ENCODE measurements at places on chromosomes 2 and 18.

GRCh38 chr18:28541276-28541930, 364.5 kb upstream of the CDH2 start:
- DNase-seq: no peak

DNA sequence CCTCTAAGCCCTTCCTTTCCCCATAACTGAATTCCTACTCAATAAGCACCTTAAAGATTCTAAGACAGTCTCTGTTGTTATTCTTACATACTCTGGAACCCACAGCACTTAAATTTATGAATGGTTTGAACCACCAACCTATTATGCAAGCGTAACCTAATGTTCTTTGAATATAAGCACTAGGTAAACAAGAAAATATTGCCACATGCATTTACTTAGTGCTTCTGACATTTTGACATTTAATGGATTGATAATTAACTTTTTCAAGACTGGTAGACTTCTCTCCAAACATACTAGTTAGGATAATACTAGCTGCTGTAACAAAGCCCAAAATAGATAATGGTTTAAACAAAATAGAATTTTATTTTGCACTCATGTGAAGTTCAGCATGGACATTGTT, 164.8 kb downstream of the ARHGAP15 start:
- DNase-seq: no peak

DNA sequence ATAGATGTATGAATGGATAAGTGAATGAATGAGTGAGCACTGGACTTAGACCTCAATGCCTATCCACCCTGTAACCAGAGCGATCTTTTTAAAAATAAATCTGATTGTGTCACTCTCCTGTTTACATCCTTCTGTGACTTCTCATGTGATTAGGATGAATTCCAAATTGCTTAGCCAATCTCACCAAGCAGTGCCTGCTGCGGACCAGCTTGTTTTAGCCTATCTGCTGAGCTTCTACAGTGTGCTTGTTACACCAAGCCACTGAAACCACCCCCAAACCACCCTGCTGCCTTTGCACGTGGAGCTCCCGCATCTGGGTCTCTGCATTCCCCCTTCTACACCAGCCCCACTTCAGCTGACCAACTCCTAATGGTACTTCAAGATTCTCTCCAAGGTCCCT, 265.4 kb downstream of the EN1 start:
- DNase-seq: no peak

GRCh38 chr18:45774065-45774521, 50.1 kb downstream of the SLC14A1 start:
- DNase-seq: no peak

DNA sequence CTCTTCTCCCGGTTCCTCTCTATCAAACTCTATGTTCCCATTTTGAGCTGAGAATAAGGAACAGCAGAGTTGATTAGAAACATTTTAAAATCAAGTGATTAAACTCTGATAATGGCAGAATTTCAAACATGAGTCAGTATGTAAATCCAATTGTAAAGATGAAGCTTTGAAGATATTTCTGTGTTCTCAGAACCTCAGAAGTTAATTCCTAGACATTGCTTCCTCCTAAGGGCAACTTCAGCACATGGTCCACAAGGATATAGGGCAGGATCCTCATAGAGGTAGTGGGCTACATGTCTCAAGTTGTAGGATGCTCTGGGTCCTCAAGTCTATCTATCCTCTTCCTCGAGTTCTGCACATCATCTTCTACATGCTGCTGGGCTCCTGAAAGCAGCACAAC, 46.3 kb downstream of the QPCT start:
- DNase-seq: no peak

- DNase-seq: no peak
Measured at GRCh38 chr2:236121546-236121945, 46.6 kb downstream of the GBX2 start.

DNA sequence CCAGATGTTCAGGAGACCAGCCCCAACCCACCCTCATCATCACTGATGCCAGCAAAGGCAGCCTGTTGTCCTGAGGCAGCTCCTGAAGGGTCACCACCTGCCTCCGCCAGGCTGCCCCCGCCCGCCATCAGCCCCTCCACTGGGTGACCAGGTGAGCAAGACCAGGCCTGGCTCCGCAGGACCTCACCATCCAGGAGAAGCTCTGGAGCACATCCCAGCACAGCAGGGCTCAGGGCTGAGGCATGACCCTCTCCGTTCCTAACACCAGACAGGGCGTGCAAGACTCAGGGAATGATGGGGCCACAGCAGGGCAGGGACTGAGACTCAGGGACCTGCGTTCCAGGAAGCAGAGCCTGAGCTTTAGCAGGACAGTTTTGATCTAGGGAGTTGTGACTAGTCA, 218.8 kb upstream of the RAB6C start:
- DNase-seq: no peak

GRCh38 chr18:74351354-74351753, 35.7 kb downstream of the C18orf63 start:
- no peak for DNase-seq

GRCh38 chr2:100365434-100365833, 43.1 kb upstream of the LONRF2 start:
- DNase-seq: no peak

DNA sequence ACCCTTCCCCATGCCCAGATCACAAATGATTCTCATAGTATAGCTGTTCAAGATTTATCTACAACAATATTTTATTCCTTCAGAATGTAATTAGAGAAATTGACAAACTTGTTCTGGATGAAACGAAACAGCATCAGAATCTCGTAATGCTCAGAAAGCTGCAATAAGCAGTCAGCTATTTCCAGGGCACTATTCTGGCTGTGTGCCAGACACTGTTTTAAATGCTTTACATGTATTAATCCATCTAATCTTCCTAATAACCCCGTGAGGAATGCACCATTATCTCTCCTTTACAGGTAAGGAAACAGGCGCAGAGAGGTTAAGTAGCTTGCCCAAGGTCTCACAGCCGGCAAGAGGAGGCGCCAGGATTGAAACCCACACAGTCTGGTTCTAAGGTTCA, 10.1 kb upstream of the LYPD6B start:
- no peak for DNase-seq

DNA sequence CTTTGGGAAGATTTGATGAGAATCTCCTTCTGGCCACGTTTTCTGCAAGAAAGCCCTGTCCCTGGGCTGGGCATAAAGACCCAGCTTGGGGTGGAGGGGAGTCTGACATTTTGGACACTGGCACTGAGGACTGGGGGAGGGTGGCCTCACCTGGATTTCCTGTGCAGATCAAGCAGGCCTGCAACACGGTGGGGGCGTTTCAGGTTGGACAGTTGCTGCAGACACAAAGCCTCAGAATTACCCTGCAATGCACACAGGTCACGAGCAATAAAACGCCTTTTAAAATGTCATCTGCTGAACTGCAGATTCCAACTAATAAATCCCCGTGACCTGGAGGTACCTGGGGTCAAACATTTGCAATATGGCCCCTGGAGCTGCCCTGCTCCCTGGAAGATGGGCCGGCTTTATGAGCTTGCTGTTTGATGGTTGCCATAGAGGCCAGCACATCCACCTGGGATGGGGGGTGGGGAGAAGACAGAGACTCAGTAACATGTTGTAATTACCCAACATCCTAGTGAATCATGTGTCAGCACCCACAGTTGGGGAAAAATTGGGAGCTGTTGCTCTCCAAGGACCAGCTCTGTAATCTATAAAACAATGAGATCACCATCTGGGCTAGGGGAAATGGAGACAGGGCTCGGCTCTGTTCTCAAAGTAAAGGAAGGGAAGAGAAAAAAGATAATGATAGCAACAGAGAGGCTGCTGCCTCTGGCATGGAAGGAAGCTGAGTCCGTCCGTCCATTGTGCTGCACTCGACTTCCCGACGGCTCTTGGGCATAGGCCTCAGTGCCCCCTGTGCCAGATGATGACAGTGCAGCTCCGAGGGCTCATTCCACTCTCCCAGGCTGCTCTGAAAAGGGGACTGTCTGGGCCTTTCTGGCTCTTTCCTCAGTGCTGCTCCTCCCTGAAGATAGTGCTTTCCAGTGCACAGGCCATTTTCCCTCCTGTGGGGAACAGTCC, 340.3 kb downstream of the CYRIA start:
- DNase-seq: no peak

GRCh38 chr18:63564021-63564420, 21.9 kb downstream of the SERPINB12 start:
- DNase-seq: no peak

DNA sequence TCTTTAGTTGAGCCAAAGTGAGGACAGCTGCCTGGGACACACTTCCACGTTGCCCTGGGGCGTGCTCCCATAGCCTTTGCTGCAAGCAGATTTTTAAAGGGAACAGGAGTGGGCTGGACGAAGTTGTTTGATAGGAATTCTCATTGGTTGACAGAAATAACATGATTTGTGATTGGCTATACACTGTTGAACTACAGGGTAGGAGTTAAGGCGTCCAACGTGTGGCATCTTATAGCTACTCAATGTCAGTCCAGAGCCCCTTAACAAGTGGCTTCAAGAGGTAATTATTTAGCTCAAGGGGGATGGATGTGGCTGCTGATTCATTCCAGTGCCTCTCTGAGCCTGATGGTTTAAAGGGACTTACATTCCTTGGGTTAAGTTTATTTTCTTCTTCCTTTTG, 65.5 kb downstream of the ACAA2 start:
- no peak for DNase-seq

DNA sequence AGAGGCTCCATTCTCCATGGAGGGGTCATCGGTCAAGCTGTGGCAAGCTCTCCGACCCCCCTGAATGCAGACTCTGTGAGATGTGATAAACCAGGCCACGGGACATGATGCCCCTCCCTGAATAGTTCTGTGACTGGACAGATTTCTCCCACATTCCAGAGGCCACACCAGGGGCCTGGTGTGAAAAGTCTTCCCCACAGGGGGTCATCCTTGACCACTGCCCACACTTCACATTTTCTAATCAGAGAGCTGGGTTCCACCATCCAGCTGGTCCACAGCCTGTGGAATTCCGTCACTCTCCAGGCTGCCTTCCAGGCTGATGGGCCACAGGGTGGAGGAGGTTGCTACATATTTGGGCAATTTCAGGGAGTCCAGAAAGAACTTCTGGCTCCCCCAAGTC, 51.3 kb upstream of the CYRIA start:
- no peak for DNase-seq

DNA sequence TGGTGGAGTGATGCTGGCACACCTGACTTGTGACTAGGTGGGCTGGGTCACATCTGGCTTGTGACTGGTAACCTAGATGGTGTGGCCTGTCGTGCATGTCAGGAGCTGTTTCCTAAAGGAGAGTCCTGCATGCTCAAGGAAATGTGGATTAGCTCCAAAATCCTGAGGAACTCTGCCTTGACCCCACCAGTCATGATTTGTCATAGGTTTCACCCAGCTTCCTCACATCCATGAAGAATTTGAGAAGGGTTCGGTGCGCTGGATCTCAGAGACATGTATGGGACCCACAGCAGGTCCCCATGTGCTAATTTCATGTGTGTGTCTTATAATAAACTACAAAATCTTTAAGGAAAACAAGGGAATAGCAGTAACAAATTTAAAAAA, 107.2 kb downstream of the COL6A3 start:
- no peak for DNase-seq

DNA sequence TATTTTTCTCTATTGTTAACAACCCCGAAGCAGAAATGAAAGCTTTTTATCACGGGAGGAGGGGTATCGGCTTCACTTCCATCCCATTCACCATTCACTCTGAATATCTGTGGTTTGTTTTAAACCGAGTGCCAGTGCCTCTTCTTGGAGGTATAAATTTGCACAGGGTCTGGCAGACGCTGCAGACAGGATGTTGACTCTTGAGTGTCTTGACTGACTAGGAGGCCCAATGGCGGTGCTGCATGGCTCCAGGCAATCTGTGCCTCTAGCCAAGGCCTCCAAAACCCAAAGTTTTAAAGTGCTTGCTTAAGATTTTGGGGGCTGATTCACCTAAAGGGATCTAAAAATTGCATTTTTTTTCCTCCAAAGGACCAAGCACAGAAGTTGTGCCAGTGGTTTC, 183.8 kb downstream of the LTBP1 start:
- no peak for DNase-seq

DNA sequence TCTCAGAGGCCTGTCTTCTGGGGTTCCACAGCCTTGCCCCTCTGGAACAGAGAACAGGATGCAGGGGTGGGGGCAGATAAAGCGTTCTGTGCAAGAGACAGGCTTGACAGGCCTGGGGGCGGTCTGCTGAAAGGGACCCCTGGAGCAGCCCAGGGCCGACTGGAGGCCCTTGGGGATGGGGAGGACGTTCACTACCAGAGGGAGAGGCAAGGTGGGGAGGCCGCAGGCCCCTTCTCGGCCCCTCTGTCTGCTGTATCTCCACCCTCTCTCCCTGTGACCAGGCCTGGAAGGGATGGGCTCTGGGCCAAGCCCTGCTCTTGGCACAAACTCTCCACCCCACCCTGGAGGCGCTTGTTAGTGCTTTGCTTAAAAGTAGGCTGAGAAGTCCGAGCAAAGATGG, 27.3 kb upstream of the INHBB start:
- DNase-seq: no peak

DNA sequence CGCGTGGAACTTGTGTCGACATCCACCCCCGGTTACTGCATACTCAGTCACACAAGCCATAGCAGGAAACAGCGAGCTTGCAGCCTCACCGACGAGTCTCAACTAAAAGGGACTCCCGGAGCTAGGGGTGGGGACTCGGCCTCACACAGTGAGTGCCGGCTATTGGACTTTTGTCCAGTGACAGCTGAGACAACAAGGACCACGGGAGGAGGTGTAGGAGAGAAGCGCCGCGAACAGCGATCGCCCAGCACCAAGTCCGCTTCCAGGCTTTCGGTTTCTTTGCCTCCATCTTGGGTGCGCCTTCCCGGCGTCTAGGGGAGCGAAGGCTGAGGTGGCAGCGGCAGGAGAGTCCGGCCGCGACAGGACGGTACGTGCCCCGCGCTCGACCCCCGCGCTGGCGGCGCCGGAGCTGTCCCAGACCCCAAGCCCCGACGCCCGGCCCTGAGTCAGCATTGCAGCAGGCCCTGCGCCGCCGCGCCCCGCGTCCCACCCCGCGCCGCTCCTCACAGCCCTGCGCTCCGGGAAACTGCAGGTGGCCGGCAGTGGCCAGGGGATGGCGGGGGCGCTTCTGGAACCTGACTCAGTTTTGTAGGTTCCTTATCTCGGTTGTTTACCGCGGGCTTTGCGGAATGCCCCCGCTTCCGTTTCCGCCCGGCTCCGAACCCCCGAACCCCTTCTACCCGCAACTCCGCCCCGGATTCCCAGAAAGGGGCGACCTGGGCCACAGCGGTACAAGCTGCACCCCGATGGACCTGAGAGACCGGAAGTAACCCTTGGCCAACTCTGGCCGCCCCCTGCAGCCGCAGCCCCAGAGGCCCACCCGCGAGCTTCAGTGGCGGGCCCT, at the start of gene CFLAR:
Gene CFLAR, plus strand, starts transcription at position 50 of the 844 bp plus-strand sequence. CDS start 13,702 bp downstream, outside the sequence.
- DNase-seq: peak; percentile 62

GRCh38 chr2:38692636-38693318, 26.9 kb downstream of the GALM start:
- DNase-seq: no peak

DNA sequence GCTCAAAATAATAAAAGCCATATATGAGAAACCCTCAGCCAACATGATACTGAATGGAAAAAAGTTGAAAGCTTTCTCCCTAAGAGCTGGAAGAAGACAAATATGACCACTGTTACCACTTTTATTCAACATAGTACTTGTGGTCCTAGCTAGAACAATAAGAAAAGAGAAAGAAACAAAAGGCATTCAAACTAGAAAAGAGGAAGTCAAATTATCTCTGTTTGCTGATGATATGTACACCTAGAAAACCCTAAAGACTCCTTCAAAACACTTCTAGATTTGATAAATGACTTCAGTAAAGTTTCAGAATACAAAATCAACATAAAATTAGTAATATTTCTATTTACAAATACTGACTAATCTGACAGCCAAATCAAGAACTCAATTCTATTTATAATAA, 328.8 kb upstream of the GCFC2 start:
- DNase-seq: no peak
